ENCODE measurements at places on chromosomes 16 and 17. TPM values are rescaled to one million over a fixed set of nuclear protein-coding genes. Genes with fewer than 3 reads are reported as not detected.

Gene GAS7
- total RNA-seq: 4.1 TPM

Gene KRTAP4-1
- total RNA-seq: not detected

Gene C17orf113
- 2.3 TPM for total RNA-seq

Gene IRF8
- total RNA-seq: 0.61 TPM

Gene RTN4RL1
- total RNA-seq: 3.7 TPM

GRCh38 chr16:12146966-12147365, 170.4 kb downstream of the SNX29 start:
- peaks cover 2% of the 10 kb centered on the region for H3K4me1 ChIP-seq
- no peaks in the 10 kb centered on the region for H3K27me3 ChIP-seq
- no peak overlapping the region for H3K27ac ChIP-seq

DNA sequence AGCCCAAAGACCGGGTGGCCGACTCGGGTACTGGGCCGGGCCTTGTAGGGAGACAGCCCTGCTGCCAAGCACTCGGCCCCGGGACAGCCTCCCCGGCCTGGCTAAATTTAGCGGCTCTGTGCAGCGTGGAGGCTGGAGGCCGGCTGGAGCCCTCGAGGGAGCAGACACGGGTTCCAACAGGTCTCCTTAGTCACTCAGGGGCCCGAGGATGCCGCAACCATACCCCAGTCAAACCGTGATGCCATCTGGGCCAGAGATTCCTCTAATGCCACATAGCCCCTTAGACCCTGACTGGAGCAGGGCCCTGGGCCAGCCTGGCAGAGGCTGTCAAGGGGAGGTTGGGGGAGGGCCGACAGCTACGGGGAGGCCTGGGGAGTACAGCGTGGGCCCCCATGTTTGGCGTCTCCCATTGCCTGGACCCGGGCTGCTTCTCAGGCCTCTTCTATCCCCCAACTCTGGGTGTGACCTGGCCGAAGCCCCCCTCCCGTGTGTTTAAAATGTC, 2.9 kb upstream of the P2RX1 start:
- no peak for DNase-seq
- H3K27me3 ChIP-seq: no peaks in the 10 kb centered on the region

DNA sequence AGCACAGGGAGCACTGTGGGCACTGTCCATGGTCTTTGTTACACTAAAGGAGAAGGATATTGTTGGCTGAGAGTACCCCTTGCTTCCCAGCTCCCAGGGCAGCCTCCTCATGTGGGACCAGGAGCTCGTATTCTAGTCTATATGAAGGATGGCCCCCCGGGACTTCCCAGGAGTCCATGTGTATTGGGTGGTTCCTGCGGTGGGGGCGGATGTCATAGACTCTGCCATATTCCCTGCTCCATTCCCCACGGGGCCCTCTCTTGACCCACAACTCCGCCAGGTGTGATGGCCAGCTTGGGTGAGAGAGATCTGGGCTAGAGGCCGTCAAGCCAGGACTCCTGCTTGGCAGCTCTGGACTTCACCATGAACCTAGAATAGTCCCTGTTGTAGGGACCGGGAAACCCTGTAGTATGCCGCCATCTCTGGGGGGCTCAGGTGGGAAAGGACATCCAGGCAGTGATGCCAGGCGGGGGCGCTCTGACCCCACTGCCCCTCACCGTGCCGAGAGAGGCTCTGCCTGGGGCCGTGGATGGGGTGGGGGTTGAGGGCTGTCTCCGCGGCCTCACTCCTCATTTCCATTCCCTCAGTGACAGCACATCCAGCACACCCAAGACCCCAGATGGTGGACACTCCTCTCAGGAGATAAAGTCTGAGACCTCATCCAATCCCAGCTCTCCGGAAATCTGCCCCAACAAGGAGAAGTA, 37.8 kb downstream of the OR1D5 start:
- no peaks in the 10 kb centered on the region for H3K27me3 ChIP-seq
- DNase-seq: no peak
- H3K27ac ChIP-seq: no peak overlapping the region
- no peak overlapping the region for H3K4me3 ChIP-seq

GRCh38 chr16:10641953-10642949, 52.5 kb downstream of the TEKT5 start:
- H3K4me1 ChIP-seq: no peaks in the 10 kb centered on the region
- no peak overlapping the region for H3K27ac ChIP-seq
- no peak overlapping the region for H3K4me3 ChIP-seq
- no peaks in the 10 kb centered on the region for H3K27me3 ChIP-seq

DNA sequence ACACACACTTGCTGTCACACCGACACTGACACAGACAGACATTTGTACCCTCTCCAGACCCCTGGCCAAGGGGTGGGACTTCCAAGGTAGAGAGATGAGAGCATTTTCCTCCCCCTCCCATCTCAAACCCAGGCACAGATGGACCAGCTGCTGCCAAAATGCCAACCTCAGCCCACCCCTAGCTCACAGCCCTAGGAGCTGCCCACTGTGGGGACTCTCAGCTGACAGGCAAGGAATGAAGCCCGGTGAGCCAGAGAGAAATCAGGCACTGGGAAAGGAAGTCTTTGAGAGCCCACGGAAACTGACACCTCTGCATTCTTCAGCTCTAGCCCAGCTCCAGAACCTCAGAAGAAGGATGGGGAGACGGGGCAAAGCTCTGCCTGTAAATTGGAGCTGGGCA, 2.8 kb downstream of the ETV4 start:
- peaks cover 46% of the 10 kb centered on the region for H3K4me1 ChIP-seq
- DNase-seq: no peak
- no peaks in the 10 kb centered on the region for H3K36me3 ChIP-seq
- no peaks in the 10 kb centered on the region for H3K27me3 ChIP-seq

Data from HCT116 (cell line).